ENCODE measurements at places on chromosomes 1 and 21.
A peak's percentile ranks its signal among the peaks of the same experiment; 100 is the strongest.

GRCh38 chr1:217457016-217457415 is 173.9 kb downstream of the GPATCH2 start:
- DNase-seq: no peak

DNA sequence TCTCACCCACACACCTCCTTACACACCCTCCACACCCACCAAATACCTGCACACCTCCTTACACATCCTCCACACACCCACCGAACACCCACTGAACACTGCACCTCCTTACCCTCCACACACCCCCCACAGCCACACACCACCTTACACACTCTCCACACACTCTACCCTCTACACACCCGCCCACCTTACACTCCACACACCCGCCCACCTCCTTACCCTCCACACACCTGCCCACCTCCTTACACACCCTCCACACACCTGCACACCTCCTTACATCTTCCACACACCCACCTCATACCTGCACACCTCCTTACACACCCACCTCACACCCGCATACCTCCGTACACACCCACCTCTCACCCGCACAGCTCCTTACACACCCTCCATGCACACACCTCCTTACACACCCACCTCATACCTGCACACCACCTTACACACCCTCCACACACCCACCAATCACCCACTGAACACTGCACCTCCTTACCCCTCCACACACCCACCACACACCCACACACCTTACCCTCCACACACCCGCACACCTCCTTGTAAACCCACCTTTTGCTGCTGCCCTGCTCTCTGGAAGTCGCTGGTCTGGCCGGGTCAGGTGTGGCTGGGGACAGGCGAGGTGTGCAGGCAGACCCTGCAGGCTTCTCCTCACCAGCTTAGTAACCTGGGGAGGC is 38.5 kb downstream of the COQ8A start:
- no peak for DNase-seq

DNA sequence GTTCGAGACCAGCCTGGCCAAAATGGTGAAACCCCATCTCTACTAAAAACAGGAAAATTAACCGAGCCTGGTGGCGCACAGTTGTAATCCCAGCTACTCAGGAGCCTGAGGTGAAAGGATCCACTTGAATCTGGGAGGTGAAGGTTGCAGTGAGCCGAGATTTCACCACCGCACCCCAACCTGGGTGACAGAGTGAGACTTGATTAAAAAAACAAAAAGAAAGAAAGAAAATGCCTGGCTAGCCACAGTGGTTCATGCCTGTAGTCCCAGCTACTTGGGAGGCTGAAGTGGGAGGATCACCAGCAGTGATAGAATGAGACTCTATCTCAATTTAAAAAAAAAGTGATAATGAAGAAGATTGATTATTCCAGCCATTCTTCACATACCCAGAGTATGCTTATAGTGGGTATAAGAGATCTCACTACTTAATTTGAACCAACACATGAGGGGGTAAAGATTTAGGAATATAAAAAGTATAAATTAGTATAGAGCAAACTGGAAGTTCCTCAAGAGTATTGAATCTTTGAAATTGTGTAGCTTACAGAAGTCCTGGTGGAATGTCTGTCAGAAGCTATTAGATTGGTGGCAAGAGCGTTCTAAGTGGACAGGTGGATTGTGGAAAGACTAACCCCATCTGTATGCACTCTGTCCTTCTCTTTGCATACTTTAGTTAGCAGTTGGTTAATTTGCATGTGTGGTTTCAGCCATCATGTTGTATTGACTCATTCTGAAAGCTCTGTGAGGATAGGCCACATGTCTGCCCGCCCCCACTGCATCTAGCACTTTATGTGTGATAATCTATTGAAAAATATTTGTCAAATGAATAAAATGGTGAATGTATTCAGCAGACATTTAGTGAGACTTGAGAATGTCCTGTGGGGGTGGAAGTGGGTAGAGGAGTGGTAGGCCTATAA is 25.0 kb downstream of the RLF start:
- DNase-seq: peak; percentile 40

DNA sequence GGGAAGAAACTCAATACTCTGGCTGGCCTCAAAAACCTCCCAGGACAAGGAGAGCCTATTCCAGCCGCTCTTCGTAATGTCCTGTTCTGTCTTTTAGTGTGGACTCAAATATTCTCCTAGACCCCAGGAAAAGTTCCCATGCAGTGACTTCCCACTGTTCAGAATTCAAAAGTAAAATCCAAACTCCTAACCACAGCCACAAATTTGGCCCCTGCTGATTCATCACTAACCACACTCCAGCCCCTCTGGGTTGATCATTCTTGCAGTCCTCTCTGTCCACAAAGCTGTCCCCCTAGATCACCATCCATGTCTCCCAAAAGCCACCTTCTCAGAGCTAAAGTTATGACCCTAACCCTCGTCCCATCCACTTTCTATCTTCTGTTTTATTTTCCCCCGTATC is 5.1 kb downstream of the CTNNBIP1 start:
- no peak for DNase-seq

DNA sequence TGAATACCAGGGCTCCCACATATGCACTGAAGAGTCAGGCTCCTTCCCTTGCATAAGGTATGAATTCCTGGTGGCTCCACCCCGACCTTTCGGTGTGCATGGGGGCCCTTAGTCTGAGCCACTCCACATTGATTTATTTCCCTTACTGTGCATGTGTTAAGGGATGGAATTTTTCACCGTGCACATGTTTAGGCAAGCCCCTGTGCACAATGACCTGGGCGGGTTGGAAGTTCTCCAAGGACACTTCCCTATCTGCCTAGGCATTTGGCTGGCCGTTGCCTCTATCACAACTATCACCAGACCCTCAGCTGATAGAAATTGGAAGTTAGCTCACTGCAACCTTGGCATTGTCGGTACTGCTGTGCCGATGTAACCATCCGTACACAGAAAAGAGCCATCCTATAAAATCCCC is 9.7 kb downstream of the S100A6 start:
- DNase-seq: no peak

- no peak for DNase-seq
Observed at GRCh38 chr1:228706305-228706704, 29.0 kb upstream of the RHOU start.

DNA sequence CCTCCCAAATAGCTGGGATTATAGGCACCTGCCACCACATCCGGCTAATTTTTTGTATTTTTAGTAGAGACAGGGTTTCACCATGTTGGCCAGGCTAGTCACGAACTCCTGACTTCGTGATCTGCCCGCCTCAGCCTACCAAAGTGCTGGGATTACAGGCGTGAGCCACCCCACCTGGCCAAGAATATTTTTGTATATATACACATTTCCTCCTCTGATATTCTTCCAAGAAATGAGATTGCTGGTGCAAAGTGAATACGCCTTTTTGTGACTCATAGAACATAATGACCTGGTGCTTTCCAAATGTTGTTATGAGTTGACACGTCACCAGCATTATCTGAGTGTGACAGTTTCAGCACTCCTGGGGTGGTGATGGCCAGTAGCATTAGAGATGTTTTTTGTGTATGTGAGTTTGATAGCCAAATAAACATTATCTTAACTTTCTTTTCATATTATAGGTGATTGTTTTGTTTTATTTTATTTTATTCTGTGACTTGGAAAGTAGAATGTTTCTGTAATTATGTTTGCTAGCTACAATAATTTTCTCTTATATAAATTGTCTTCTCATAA is 54.9 kb downstream of the KCNK1 start:
- no peak for DNase-seq

- no peak for DNase-seq
Observed at GRCh38 chr1:101175886-101176285, 60.9 kb upstream of the S1PR1 start.

- no peak for DNase-seq
Observed at GRCh38 chr1:31095298-31095981, 29.9 kb upstream of the PUM1 start.

- no peak for DNase-seq
Observed at GRCh38 chr1:28592321-28593071, 431 bp downstream of the RAB42 start.

DNA sequence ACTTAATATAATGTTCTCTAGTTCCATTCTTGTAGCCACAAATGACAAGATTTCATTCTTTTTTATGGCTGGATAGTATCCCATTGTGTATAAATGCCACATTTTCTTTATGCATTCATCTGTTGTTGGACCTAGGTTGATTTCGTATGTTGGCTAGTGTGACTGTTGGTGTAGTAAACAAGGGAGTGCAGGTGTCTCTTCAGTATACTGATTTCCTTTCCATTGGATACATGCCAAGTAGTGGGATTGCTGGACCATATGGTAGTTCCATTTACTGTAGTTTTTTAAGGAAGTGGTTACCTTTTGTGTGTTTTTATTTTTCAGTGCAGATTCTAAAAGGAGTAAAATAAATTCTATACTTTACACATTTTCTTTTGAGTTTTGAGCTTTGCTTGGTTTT is 5.7 kb downstream of the PARK7 start:
- no peak for DNase-seq

DNA sequence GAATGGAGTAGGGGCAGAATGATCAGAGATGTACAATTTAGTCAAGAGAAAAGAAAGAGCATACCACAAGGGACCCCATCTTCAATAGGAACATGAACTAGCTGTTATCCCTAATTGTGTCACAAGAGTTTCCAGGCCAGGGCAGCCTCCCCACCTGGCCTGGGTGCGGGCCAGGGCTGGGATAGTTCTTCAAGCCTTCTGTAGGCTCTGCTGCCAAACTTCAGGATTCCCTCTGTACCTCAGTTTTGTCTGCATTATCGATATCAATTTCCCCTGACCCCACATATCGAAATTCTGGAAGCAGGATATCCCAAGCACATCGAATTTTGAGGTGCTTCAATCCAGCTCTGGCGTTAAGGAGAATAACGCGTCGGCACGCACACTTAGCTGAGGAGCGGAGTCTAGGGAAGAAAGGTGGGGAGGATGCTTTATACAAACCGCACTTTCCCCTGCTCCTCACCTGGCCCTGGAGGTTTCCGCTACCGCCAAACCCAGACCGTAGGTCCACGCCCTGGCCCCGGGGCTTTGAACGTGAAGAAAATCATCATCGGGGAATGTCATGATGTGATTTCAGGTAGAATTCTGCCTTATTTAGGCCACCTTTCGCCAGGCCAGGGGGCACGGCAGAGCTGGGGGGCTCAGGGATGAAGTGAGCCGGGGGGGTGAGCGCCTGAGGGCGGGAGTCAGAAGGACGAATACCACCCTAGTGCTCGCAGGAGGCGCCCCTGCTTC is 7.4 kb downstream of the HLX start:
- DNase-seq: no peak

DNA sequence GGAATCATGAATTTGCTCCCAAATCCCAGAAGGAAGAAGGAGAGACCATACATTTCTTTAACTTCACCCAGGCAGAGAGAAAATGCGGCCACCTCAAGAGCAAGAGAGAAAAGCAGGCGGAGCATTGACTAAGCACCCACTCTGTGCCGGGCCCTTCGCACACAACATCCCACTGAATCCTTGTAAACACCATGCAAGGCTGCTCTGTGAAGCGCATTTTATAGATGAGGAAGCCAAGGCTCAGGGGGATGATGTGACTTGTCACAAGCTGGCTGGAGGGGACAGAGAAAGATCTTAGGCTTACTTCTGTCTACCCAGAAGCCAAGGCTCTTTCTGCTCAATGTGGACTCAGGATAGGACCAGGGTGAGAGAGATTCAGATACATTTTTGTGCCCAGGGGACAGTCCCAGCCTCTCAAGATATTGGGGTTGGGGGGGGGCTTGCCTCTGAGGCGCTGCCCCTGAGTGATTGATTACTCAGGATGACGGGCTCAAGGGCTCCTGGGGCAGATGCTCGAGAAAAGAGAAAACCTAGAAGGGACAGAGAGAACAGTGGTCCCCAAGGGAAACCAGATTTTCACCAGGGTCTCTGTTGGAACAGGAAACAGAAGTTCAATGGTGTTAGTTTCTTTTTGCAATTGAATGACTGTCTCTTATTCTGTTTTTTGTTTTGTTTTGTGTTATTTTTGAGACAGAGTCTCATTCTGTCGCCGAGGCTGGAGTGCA is 19.5 kb downstream of the PADI2 start:
- DNase-seq: no peak

DNA sequence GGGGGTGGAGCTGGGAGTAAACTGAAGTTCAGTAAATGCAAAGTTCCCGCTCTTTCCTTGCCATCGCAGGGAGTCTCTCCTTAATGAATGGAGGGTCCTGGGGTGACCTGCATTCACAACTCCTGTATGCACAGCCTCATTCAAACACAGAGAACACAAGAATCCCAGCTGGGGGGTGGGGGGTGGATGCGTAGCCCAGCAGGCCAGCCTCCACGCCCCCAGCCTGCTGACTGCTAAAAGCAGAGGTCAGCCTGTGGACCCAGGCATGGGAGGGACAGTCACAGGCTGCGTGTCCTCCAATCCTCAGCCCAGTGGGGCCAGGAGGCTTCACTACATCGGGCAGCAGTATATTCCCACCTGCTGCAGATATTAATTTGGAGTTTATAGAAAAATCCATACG is 263.1 kb downstream of the GRIK3 start:
- DNase-seq: no peak

DNA sequence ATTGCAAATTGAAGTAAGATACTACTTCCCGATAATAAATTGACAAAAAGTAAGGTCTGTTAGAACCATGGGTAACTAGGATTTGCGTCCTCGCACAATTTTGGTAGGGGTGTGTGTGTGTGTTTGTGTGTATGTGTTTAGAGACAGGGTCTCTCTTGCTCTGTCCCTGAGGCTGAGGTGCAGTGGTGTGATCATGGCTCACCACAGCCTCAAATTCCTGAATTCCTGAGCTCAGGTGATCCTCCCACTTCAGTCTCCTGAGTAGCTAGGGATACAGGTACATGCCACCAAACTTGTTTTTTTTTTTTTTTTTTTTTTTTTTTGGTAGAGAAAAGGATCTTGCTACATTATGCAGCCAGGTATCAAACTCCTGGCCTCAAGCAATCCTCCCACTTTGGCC is 209.2 kb upstream of the ESRRG start:
- DNase-seq: no peak

DNA sequence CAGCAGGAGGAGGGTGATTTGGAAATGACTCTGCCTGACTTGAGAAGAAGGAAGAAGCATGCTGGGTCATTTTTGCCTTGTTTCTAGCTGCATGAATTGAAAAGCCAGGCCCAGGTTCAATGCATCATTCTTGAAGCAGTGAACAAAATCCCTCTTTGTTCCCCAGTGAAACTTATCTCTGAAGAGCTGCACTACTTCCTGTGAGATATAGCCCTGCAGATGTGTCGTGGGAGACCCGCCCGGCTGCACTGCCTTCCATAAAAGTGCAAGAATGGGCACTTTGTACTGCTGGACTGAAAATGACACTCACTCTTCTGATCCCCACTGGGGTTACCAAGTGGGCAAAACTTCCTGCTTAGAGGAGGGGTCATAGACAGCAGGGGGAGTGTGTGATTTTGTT is 249.2 kb upstream of the NFIA start:
- DNase-seq: no peak

DNA sequence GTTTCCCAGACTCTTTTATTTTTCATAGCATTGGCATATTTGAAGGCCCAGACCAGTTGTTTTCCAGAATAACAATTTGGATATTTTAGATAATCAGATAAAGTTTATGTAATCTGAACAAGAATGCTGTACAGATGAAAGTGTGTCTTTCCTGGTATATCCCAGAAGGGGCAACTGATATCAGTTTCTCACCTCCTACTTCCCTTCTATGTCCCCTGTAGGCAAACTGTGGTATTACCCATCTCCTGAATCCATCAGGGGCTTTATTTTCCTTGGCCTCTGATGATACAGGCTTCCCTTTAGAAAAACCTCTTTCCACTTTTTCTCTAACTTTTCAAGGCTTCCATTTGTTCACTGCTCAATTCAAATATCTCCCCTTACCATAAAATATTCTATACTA is 87.5 kb upstream of the RGS1 start:
- DNase-seq: no peak
